ENCODE measurements at places on chromosomes 2 and 18. TPM values are rescaled to one million over a fixed set of nuclear protein-coding genes. Genes with fewer than 3 reads are reported as not detected.

The ZC3H15 gene
- 87.7 TPM for polyA plus RNA-seq

The SCYGR4 gene
- 0.03 TPM for polyA plus RNA-seq

The C2orf80 gene
- polyA plus RNA-seq, result 0.84 TPM

The UCN gene
- 3.4 TPM for polyA plus RNA-seq

- no peak for DNase-seq
Observed at GRCh38 chr2:166573391-166573790, 79.3 kb upstream of the SCN7A start.

- DNase-seq, result no peak
Observed at GRCh38 chr2:47984041-47984440, 77.7 kb upstream of the FBXO11 start.

- no peak for DNase-seq
Observed at GRCh38 chr2:237563816-237564215, 2.6 kb upstream of the PRLH start.

- DNase-seq, result no peak
Observed at GRCh38 chr2:166592750-166593149, 98.7 kb upstream of the SCN7A start.

DNA sequence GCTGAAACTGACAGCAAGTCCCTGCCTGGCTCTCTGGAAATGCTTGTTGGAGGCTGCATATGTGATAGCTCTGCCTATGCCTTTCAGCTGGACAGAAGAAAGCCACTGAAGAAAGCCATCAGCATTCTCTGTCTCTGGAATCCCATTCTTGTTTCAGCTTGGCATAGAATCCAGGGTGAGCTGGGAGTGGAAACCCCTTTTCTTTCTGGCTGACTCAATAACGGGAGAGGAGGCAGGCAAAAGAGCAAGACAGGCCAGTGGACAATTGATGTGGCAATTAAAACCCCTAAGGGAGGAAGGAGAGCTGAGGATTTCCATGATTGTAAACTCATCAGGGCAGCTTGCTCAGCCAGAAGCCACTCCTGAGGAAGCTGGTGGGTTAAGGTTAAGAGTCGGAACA lies 208.1 kb downstream of the CLIP4 start:
- DNase-seq, result no peak

GRCh38 chr18:25672490-25672889 lies 320.5 kb upstream of the ZNF521 start:
- DNase-seq, result no peak

DNA sequence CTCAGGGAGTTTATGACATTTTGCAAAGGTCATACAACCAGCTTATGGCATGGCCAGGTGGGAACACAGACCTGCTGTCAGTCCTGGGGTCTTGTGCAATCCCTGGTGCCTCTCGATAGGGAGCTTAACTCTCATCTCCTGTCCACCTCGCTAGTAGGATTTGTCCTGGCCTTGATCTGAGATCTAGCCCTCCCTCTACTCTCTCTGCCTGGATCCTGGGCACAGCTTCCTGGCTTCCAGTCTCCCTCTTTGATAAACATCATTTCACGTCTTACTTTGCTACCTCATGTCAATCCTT lies 13.8 kb downstream of the GALR1 start:
- DNase-seq, result no peak

- DNase-seq, result no peak
Observed at GRCh38 chr2:37816036-37816435, 109.1 kb upstream of the RMDN2 start.

DNA sequence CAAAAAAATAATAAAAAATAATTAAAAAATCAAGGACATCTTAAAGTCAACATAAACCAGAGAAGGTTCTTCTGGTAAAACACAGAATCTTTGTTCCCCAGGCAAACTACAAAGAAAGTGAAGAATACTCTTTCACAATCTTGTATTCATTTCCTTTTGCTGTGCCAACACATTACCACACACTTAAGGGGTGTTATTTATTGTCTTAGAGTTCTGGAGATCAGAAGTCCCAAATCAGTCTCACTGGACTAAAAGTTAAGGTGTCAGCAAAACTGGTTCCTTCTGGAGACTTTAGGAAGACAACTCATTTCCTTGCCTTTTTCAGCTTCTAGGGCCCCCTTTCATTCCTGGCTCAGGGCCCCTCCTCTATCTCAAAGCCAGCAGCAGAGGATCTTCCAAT lies 12.2 kb upstream of the CAB39 start:
- no peak for DNase-seq

- no peak for DNase-seq
Observed at GRCh38 chr2:171087547-171087946, 73.1 kb downstream of the TLK1 start.

DNA sequence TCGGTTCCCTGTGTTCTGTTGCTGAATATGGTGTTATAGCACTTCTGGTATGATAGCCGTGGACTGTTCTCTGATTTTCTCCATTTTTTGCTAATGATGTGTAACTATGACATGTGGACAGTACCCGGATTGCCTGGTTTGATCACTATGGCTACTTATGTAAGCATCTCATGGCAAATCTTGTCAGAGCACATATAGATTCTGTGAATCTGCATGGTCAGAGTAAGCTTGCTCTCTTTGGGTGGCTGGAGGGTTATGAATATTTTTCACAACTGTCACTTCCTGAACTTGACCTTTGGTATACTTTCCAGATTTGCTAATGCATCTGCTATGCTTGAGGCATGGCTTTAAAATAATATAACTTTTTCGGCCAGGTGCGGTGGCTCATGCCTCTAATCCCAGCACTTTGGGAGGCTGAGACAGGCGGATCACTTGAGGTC lies 36.8 kb upstream of the ATP8B1 start:
- DNase-seq, result no peak

DNA sequence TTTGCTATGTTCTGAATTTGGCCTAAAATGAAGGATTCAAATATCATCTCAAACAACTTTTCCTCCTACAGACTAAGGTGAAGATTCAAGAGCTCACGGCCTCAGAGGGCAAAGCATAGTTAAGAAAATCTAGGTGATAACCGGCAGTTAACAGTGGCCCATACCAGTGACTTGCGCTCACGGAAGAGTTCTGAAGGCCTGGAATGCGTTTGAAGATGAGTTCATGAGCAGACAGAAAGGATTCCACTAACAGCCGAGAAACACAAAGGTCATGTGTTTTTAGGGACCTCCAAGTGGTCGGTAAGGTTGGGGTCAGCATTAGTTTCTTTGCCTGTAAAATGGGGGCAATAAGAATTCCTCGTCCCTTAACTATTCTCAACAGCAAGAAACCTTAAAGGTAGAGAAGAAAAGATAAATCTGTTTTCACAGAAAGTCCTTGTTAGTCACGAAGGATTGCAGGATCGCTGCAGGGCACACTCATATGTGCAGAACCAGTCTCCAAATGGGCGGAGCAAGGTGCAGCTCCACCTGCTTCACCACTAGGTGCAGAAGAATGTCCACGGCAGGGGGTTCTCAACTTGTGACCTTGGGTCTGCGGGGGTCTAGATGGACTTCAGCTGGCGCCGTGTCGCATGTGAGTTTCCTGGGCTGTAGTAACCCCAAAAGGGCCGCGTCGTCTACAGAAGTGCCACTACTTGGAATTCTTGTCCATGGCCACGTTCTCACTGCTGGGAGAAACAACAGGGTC lies 708 bp upstream of the RPIA start:
- DNase-seq, result no peak

DNA sequence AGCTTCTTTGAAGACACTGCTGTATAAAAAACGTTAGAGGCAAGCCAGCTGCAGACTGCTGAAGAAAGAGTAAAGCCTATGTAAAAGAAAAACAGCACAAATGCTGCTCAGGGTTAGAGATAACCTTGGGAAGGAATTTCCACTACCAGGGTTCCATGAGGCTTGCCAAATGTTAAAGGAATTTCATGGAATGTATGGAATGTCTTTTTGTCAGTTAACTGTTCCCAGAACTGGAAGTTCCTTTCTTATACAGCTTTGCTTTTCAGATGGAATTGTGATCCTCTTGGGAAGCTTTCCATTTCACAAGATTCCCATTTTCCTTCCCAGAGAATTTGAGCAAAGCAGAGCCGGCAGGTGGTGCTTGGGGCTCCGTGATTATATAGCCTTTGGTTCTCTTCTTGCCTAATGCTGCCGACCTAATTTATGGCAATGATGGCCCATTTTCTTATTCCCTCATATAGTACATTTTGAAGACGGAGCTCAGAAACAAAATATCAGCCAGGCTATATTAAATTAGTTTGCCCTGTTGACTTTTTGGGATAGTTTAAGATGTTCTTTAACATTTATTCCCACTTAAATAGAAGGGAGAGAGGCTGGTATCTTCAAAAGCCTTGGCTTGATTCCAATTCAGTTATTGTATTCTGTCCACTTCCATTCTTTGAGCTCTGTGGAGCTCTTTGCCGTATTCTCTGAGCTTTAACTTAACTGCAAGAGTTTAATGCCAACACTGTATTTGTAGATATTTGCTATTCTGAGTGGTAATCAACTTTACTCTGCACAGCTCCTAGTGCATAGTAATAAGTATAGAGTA lies 162.3 kb downstream of the PHLPP1 start:
- no peak for DNase-seq

DNA sequence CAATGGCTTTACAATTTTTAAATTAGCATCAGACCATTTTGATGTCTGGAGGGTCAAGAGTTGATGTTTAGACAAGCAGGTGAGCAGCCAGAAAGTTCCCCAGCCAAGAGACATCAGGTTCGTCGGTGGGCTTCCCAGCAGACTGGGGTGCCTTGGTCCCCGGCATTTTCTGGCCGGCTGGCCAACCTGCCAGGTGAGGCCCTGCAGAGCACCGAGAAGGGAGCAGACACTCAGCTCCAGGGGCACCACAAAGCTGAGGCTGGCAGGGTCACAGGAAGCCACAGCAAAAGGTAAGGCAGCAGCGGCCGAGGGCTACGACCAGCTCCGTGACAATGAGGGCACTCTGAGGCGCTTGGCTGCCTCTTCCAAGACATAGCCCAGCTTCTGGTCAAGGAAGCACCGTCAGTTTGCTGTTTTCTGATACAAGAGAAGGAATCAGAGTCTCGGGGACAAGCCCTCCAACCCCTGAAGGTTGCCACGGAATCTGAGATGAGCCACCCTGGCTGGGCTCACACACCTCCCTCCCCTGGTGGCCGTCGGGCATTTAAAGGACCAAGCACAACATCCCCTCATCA lies 229.0 kb downstream of the MGAT5 start:
- DNase-seq, result no peak

DNA sequence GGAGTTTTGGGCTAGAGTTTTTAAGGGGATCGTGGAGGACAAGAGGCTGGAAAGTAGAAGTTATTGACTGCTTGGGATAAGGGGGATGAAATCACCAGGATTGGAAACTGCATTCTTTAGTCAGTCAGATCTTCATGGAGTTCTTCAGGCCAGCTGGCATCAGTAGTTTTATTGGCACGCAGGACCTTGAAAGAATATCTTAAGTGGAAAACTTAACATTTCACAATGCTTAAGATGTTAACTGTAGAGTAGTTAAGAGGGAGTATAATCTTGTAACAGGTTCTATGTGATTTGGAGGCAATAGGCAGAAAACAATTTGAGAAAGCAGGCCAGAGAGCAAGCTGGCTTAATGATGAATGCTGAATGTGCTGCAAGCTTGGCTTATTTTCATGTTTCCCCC lies 300.4 kb upstream of the KCNH7 start:
- no peak for DNase-seq

- no peak for DNase-seq
Observed at GRCh38 chr2:14255135-14255820, 377.2 kb upstream of the LRATD1 start.

- DNase-seq, result no peak
Observed at GRCh38 chr2:121527009-121527682, 3.5 kb upstream of the RNU4ATAC start.

DNA sequence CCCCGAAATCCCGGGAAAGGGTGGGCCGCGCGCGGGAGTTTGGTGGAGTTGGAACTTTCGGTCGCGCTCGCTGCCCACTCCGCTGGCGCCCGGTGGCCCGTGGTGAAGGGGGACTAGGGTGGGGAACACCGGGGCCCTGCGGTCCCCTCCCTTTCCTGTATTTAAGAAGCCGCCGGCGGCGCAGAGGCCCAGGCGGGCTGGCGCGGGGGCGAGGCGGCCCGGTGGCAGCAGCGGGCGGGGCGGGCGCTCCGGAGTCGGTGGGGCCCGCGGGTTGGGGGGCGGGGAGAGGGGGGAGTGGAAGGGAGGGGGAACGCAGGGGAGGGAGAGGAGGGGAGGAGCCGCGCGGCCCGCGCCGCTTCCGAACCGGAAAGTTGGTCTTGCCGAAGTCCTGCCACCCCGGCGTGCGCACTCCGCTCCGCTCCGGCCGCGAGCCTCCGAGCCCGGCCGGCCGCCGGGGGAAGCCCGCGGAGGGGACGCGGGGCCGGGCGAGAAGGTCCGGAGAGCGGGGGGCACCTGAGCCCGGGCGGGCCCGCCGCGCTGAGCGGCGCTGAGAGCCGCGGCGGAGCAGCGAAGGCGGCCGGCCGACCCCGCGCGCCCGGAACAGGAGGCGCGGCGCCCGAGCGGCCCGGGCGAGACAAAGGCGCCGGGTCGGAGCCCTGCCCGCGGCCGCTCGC lies 425 bp upstream of the SALL3 start:
- DNase-seq, result no peak

DNA sequence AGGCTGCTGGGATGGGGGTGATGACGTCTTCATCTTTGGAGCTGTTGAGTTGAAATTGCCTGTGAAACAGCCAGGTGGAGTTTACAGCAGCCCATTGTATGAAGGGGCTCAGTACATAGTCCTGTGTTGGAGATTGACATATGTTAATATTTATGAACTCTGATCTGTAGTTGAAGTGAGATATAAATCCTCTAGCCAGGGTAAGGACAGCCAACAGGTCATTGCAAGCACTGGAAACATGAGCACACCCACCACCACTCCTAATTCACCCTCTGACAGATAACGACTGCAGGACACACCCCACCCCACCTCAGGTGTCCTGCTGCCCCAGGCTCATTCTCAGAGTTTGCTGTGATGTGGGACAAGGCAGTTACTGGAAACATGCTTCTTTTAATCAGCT lies 112.4 kb upstream of the TRIB2 start:
- peak; percentile 9 for DNase-seq

GRCh38 chr2:16128746-16129610 lies 188.6 kb downstream of the MYCN start:
- peak; percentile 0 for DNase-seq

GRCh38 chr18:37161491-37161890 lies 332.6 kb downstream of the KIAA1328 start:
- DNase-seq, result no peak

- no peak for DNase-seq
Observed at GRCh38 chr18:51716277-51716676, 518.8 kb upstream of the MEX3C start.

DNA sequence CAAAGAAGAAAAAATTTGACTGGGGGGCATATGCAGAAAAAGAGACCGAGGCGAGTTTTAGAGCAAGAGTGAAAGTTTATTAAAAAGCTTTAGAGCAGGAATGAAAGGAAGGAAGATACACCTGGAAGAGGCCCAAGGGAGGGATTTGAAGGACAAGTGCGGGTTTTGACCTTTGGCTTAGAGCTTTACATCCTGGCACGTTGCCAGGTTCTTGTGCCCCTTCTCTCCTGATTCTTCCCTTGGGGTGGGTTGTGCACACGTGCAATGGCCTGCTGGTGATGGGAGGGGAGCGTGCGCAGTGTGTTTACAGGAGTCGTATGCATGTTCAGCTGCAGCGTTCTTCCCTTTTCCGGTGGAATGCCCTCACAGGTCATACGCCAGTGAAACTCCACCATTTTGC lies 208.8 kb downstream of the NBAS start:
- DNase-seq, result no peak
